ENCODE measurements at places on chromosomes 12 and 14. TPM values are rescaled to one million over a fixed set of nuclear protein-coding genes. Genes with fewer than 3 reads are reported as not detected.

DNA sequence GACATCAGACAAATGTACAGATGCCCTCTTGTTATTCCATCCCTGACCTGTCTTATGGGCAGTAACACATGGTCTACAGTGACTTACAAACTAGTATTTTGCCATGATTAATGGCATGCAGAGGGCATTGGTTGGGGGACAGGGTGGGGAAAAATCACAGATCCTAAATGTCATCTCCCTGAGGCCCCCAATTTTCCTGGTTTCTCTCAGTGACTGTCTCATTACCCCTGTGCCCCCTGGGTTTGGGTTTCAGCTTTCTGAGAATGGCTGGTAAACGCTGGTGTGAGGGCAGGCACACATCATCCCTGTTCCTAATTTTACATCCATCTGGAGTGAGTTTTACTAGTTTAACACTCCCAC, 10.1 kb downstream of the KRT76 start:
- H3K36me3 ChIP-seq: no peaks in the 10 kb centered on the region
- H3K4me3 ChIP-seq: no peak overlapping the region
- no peak overlapping the region for H3K27ac ChIP-seq

DAO gene
- not detected for total RNA-seq

CLEC2B gene
- 55.1 TPM for total RNA-seq

GRCh38 chr12:58537278-58537677, 383.0 kb downstream of the LRIG3 start:
- no peaks in the 10 kb centered on the region for H3K4me1 ChIP-seq
- H3K36me3 ChIP-seq: no peaks in the 10 kb centered on the region
- no peaks in the 10 kb centered on the region for H3K27me3 ChIP-seq
- no peak for DNase-seq
- H3K4me3 ChIP-seq: no peak overlapping the region
